IPS DF 6.9 (cell line): ENCODE measurements at places on chromosomes 4 and X.

DNA sequence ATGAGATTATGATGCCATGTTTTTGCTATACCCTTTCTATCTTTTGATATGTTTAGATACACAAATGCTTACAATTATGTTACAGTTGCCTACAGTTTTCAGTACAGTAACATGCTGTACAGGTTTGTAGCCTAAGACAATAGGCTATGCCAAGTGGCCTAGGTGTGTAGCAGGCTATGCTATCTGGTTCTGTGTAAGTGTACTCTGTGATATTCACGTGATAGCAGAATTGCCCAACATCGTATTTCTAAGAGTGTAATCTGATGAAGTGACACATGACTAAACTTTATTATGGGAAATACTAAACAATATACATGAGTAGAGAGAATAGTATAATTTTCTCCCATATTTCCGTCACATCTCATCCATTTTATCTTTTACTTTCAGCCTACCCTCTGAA is 97.0 kb downstream of the CLDN22 start:
- DNase-seq: no peak

- no peak for DNase-seq
These were observed 79.8 kb downstream of the NYX start for GRCh38 chrX:41526925-41527324.

DNA sequence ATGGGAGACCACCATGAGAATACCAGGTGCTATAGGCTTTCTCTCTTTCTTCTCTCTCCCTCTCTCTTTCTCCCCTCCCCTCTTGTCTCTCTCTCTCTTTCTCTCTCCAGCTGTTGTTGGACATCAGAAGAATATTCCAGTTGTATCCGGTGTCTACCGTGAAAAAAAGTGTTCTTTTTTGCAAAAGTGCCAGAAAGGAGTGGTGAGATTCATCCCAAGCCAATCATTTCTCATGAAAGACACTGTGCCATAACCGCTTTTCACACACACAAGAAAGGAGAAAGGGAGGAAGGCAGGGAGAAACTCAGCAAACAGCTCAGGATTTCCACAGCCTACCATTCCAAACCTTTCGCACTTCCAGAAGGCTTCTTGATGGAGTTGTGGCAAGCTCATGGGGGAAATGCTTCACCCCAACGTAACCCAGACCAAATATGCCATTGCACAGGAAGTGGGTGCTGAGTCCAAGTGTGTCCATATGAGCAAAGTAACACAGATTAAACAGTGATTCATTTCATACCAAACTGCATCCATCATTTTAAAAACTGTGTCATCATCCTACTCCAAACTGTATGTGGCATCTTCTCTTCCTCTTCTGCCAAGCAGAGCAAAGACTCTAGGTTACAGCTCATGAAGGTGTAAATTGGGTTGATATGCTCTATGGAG is 224.0 kb downstream of the APBB2 start:
- DNase-seq: no peak

DNA sequence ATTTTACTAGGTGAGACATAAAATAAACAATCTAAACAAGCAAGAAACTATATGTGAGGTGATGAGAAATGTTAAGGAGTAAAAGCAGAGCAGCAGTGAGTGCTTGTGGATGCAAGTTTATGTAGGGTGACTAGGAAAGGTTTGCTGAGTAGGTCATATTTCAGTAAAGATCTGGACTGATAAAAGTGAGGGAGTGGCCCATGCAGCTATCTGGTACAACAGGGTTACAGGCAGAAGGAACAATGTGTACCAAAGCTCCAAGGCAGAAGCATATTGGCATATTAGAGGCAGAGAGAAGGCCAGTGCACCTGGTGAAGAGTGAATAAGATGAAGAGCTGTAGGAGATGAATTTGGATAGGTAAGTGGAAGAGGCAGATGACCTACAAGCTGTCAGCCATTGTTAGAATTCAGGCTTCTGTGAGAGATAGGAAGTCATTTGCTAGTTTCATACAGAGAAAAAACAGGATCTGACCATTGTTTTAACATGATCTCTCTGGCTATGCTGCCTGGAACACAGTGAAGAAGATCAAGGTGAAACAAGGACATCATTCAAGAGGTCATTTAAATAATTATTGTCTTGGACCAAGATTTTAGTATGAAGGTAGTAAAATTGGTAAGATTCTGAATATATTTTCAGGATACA is 274.6 kb downstream of the ANKRD50 start:
- DNase-seq: no peak

GRCh38 chr4:84634961-84635360 is 52.0 kb downstream of the CDS1 start:
- DNase-seq: no peak

GRCh38 chrX:130155564-130155963 is 10.1 kb downstream of the AIFM1 start:
- DNase-seq: no peak

DNA sequence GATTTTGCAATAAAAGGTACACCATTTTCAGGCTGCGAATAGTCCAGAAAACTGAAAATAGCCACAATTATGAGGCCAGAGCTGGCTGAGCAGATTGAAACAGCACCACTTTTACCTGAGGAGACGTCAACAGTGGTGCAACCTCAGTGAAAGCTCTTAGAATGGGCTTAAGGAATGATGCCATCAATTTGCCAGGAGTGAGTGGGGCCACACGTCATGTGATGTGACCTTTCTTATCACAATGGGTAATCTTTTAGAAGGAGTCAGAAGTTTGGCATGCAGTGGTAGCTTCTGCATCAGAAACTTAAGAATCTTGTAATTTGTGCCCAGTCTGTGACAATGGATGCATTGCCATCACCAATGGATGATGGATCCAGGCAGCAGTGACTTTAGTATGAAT is 27.6 kb downstream of the ZNF81 start:
- DNase-seq: no peak

DNA sequence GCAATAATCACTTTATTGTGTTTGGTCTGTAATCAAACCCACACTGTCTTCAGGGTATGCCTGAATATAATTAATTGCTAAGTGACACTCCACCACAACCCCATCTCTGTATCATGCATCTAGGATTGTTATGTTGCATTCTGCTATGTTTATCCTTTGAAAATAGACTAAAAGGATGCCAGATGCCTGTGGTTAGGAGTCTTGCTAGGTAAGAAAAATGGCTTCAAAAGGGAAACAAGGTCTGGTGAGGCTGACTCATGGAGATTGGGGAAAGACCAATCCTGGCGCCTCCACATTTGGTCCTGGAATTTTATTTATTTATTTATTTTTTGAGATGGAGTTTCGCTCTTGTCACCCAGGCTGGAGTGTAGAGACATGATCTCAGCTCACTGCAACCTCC is 360.5 kb upstream of the SLC7A11 start:
- DNase-seq: no peak

DNA sequence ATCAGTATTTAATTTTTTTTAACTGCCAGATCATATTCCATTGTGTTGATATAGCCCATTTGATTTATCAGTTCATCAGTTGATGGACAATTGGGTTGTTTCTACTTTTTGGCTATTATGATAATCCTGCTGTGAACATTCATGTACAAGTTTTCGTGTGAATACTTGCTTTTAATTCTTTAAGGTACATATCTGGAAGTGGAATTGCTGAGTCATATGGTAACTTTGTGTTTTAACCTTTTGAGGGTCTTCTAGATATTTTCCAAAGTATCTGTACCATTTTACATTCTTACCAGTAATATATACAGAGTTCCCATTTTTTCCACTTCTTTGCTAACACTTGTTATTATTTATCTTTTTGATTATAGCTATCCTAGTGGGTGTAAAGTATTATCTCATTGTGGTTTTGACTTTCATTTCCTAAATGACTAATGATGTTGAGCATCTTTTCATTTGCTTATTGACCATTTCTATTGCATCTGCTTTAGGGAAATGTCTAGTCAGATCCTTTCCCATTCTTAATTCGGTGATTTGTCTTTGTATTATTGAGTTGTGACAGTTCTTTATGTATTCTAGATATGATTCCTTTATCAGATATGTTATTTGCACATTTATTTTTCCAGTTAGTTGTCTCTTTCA is 75.2 kb upstream of the NUDT6 start:
- DNase-seq: no peak
